HEK293T (cell line): ENCODE measurements at places on chromosomes 16 and 17.
A peak's percentile ranks its signal among the peaks of the same experiment; 100 is the strongest.

GRCh38 chr17:59160157-59161025 lies 4.8 kb downstream of the PRR11 start:
- no peak for DNase-seq

DNA sequence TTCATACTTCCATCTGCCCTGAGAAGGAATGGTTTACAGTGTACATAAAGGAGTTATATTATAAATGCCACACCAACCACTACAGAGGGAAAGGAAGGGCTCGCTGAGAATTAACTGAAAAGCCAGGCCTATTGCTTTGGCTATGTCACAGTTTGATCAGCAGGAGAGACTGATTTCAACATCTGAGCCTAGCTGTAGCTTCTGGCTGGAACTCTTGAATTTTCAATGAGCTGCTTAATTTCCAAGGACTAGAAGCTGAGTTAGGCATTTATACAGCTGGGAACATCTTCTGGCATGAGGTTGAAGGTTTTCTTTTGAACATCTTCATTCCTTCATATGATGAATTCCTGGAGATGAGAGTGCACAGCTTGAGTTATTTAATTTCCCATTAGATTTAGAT lies 47.6 kb upstream of the GNAO1 start:
- no peak for DNase-seq

GRCh38 chr16:80459331-80459777 lies 81.4 kb upstream of the DYNLRB2 start:
- no peak for DNase-seq

GRCh38 chr16:29910819-29911675 lies 10.8 kb downstream of the ASPHD1 start:
- peak; percentile 6 for DNase-seq

DNA sequence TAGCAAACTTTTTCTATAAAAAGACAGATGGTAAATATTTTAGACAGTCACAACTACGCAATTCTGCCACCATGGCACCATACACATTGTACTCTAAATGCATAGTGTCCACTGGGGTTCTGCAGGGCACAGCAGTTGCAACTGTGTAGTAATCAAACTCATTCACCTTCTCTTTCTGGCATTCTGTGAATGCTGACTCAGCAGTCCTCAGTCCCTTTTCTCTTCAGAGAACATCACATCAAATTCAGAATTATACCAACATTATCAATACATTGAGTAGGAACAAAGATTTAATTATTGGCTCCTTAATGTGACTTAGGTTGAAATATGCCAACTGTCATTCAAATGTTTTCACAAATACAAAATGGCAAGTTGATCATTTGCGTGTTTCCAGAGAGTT lies 74.2 kb upstream of the N4BP1 start:
- no peak for DNase-seq

DNA sequence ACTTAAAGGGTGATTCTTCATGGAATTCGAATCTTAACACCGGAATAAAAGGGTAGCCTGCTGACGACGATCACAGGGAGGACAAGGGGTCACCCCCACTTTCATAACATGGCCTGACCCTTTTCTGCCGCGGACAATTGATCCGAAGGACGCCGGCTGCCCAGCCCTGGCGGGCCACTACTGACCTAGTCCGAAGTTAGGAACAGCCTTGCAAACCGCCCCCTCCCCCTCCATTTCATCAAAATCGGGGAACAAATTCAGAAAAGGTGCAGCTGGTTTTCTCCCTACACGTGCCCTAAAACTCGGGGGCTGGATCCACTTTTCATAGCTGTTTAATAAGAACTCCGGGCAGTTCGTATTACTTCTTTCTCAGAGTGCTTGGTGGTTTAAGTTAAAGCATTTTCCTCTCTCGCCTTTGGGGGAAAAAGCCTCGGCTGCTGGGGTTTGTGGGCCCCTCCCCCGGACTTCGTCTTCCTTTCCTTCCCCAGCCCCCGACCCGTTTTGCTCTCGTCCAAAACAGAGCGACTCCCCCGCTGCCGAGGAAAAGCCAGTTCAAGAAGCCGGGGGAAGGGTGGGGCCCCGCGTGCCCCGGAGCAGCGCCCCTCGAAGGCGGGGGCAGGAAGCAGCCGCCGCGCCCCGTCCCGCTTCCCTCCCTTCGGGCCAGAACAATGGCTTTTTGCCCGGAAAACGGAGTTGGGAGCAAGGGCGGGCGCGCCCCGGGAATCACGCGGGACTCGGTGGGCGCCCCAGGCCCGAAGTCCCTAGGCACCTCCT lies 641 bp upstream of the CBX2 start:
- no peak for DNase-seq

DNA sequence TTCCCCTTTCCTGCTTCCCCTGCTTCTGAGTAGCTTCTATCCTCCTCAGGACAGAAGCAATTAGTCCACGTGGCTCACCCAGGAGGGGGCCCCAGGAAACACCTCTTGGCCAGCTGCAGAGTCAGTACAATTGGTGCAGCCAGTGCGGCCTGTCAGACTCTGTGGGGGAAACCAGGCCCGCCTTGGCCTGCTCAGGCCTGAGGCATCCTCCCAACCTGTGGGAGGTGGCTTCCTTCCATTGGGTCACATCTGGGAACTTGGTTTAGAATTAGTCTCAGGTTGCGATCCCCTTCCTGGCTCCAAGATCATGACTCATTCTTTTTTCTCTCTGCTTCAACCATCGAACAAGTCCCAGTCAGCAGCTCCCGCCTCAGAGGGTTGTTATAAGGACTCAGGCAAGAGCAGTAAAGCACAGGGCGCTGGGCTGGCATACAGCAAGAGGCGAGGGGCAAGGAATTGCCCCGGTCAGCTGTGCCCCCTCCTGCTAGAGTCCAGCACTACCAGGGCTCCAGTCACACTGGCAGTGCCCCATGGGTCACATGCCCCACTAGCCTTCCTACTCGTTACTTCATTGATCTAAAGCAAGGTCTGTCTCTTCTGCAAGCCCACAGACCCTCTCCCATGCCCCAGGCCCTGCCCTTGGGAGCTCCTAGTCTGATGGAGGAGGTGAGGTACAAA lies 8.1 kb upstream of the EPX start:
- DNase-seq: peak; percentile 22

- DNase-seq: peak; percentile 98
These were observed 19.5 kb downstream of the ATP2A3 start for GRCh38 chr17:3944485-3945388.

DNA sequence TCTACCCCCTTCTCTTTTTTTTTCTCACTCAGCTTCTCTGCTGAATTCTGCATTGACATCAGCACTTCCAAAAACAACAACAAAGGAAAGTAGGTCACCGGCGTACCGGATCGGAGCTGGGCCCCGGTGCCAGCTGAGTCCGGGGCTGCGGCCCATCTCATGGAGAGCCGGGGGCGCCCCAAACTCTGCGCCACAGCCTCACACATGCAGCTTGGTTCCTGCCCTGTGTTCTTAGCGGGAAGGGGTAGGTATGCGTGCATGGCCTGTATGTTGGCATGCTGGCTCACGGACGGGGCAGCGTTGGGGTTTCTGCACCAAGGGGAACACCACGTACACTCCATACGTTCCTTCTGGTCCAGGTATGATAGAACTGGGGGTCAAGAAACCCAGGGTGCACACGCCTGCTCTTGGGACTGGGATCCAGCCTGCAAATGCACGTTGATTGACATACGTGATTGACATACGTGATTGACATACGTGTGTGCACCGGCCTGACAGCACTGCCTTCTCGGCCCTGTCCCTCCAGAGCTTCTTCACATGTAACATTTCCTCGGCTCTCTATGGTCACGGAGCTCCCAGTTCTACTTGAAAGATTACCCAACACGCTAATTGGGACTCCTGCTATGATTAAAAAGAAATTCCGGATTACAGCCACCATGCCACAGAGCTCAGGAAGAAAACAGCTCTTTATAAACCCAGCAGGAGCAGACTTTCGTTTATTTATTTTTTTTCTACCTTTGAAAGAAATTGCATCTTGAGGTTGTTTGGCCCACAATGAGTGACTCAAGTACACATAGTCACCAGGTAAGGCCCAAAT lies 88.7 kb downstream of the RPA1 start:
- no peak for DNase-seq

- DNase-seq: no peak
These were observed 35.4 kb upstream of the CDH15 start for GRCh38 chr16:89135971-89136765.

GRCh38 chr16:9545522-9546437 lies 454.3 kb downstream of the HAPSTR1 start:
- no peak for DNase-seq

DNA sequence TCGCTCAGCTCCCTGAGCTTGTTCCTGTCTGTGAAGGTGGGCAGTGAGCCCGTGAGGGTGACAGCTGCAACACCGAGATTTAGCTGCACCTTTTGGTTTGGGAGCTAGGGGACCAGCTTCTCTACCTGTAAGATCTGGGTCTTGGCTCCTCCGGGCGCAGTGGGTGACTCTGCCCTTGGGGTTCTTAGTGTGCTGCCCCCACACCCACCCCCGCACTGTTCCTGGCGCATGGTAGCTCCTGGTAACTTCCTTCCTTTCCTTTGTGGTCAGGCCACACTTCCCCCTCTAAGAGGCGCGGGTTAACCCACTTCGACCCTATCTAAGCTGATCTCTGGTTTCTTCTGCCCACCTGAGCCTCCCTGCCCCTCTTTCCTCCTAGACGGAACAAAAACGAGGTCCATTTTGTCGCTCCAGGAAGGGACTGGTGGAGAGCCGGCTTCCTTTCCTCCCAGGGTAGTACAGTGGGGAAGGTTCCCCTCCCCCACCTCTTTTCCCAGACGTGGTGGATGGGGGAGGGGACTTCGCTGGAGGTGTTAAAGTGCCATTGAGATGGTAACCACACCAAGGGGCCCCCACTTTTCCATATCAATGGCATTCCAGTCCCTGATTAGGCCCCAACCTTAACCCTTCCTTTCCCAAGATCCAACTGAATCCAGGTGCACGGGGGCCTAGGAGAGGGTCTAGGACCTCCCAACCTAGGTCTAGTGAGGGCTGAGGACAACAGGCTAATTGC lies 4.6 kb upstream of the CLDN9 start:
- DNase-seq: no peak

DNA sequence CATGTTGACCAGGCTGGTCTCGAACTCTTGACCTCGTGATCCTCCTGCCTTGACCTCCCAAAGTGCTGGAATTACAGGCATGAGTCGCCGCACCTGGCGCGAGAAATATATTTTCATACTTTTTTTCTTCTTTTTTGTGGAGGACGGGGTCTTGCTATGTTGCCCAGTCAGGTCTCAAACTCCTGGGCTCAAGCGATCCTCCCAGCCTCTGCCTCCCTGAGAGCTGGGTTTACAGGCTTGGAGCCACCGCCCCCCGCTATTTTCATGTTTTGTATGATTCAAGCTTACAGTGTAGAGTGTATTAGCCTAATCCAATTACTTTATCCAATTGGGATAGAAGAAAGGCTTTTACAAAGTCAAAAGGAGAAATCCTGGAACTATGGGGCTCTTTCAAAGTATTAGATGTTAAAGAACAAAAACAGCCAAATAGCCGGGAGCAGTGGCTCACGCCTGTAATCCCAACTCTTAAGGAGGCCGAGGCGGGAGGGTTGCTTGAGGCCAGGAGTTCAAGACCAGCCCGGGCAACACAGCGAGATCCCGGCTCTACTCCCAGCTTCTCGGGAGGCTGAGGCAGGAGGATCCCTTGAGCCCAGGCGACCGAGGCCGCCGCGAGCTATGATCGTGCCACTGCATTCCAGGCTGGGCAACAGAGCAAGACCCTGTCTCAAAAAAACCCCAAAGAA lies 1.4 kb upstream of the MAP1LC3B start:
- DNase-seq: no peak

GRCh38 chr17:80252871-80253270 lies 7.8 kb upstream of the RNF213 start:
- peak; percentile 55 for DNase-seq

DNA sequence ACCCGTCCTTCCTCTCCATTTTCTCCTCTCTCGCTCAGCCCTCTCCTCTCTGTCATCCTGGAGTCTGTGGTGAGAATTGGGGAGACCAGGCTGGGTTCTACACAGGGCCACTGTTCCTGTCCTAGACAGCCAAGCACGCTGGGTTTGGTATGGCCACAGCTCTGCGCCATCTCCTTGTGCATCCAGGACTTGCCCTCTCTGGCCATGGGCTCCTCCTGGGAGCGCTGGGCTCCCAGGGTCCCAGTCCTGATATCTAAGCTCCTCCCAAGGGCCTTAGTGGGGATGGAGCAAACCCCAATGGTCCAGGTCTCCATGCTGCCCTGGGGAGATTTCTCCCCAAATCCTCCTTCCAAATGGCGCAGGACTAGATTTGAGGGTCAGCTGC lies 27.2 kb upstream of the ITGA3 start:
- DNase-seq: no peak

DNA sequence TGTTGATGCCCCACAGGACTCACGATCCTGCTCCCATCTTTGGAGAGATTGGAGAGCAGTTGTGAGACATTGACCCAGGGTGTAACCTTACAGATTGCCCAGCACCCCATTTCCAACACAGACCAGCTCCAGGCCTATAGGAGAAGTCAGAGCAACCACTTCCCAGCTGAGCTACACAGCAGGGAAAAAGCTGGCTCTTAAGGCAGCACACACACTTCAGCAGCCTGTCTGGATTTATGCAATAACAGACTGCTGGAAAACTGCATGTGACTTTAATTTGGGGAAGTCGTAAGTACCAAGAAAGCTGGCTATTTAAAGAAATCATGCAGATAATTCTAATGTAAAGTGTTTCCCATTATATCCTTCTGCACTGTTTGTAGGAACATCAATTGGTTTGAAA lies 30.8 kb downstream of the NOG start:
- no peak for DNase-seq

- DNase-seq: no peak
These were observed 6.7 kb upstream of the GSG1L start for GRCh38 chr16:28069971-28070794.

- DNase-seq: peak; percentile 98
These were observed at the start of gene DHRS7B for GRCh38 chr17:21126645-21127508. TSS of gene DHRS7B (plus strand) at chr17:21126964. CDS start at chr17:21126972, 8 bp downstream.

GRCh38 chr16:71389330-71389729 lies 30.8 kb downstream of the CALB2 start:
- no peak for DNase-seq

- DNase-seq: peak; percentile 89
These were observed 24.2 kb downstream of the KLHL36 start for GRCh38 chr16:84672276-84673202.
